ENCODE measurements at places on chromosomes 5 and 9.

DNA sequence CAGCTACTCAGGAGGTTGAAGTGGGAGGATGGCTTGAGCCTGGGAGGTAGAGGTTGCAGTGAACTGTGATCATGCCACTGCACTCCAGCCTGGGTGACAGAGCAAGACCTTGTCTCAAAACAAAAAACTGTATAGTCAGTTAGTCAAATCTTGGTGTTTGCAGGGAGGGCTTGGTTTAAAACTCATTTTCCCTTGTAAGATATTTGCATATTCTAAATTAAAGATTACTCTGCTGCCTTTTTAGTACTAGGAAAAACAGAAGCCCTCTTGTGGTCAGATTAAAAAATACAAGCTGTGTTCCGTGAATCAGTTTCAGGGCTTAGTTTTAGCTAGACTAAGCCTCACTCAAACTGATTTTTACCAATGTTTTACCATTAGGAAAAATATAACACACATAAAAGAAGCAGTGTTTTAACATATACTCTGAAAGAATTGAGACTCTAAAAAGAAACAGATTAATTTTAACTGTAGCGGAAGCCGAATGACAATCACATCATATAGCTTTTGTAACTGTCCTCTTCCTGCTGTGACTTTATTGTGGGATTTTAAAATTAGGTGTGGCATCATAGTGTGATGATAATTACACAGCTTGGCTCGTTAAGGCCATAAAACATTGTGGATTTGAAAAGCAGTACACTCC is 84.9 kb upstream of the BASP1 start:
- DNase-seq: peak; percentile 50

GRCh38 chr9:109013679-109014607 is 644 bp upstream of the CTNNAL1 start:
- DNase-seq: peak; percentile 89

DNA sequence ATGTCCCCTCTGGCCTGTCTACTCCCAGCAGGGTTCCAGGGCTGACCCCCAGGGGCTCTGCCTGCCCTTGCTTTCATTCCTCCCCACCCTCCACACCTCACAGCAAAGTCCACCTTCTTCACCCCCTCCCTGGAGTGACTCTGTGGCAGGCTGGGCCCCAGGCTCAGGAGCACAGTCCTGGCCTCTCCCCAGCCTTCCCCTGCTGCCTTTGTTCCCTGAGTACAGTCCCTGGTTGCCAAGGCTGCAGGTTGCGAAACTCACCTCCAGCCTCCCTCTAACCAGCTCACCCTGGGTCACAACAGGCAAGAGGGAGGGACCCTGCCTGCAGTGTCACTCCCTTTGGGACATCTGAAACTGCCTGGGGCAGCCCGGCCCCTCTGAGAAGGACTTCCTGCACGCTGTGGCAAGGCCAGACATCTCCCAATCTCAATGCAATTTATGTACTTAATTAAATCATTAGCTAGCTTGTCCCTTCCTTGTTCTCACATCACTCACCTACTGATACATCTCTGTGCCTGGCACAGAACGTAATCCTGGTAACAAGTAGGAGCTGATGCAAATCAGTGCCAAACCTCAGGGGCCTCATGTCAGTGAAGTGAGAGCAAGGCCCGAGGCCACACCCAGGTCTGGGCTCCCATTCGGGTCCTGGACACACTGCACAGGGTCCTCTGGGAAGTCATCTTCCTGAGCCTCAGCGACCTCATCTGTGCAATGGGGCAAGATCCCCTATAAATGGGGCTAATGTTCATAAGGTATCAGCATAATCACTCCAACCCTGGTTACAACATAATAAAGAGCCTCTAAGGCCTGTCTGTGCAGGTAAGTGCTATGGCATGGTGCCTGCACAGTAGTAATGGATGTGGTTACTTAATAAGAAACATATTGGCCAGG is 27.3 kb upstream of the TRIM14 start:
- no peak for DNase-seq

DNA sequence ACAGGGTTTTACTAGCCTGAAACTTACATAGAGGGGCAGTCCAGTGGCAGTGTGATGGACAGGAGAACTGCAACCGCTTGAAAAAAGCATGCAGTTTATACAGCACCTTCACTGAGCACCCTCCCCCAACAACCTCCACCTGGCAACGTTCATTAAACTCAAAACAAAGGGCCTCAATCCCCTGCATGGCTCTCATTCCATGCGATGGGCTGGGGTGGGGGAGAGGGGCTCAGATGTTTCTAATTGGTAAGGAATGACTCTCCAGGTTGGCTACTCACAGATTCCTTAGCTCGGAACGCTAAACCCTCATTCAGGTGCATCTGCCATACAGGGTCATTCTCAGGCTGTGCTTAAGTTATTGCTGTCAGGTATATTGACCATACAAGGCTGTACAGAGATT is 80.9 kb upstream of the ITGA1 start:
- DNase-seq: no peak

- DNase-seq: no peak
Measured at GRCh38 chr9:133583586-133583985, 25.6 kb downstream of the FAM163B start.

DNA sequence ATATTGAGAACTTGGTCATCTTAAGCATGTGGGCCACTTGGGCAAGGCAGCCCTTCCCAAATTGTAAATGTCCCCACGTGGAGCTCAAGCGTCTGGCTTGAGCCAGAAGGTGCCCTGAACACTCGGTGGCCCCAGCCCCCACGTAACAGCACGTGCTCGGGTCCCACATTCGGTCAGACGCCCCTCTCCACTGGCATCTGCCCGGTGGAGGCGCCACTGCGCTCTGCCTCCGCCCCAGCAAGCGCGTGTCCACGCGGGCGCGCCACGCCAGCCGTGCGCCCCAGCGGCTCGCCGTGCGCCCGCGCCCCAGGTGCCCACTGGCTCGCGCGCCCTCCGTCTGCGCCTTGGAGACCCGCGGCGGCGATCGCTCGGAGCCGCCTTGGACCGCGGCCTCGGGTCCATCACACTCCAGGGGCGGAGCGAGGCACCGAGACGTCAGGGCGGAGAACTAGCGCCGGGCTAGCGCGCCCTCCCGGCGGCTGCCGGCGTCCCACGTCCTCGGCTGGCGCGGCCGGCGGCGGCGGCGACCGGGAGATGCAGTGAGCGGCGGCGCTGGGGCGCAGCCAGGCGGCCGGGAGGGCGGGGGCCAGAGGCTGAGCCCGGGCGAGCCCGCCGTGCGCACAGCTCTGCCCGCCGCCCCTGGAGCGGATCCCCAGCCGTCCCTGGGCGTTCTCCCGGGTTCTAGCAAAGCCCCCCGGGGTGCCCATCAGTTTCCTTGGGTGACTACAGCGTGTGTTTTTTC is at the start of gene PALM2AKAP2:
Gene PALM2AKAP2 (plus strand): TSS at position 488 of the 742 bp plus-strand sequence. CDS start 291 bp downstream, outside the sequence.
- DNase-seq: peak; percentile 67

- no peak for DNase-seq
Measured at GRCh38 chr9:77800924-77801551, 152.9 kb upstream of the GNA14 start.

- DNase-seq: no peak
Measured at GRCh38 chr5:81336556-81336955, 35.2 kb downstream of the ZCCHC9 start.

DNA sequence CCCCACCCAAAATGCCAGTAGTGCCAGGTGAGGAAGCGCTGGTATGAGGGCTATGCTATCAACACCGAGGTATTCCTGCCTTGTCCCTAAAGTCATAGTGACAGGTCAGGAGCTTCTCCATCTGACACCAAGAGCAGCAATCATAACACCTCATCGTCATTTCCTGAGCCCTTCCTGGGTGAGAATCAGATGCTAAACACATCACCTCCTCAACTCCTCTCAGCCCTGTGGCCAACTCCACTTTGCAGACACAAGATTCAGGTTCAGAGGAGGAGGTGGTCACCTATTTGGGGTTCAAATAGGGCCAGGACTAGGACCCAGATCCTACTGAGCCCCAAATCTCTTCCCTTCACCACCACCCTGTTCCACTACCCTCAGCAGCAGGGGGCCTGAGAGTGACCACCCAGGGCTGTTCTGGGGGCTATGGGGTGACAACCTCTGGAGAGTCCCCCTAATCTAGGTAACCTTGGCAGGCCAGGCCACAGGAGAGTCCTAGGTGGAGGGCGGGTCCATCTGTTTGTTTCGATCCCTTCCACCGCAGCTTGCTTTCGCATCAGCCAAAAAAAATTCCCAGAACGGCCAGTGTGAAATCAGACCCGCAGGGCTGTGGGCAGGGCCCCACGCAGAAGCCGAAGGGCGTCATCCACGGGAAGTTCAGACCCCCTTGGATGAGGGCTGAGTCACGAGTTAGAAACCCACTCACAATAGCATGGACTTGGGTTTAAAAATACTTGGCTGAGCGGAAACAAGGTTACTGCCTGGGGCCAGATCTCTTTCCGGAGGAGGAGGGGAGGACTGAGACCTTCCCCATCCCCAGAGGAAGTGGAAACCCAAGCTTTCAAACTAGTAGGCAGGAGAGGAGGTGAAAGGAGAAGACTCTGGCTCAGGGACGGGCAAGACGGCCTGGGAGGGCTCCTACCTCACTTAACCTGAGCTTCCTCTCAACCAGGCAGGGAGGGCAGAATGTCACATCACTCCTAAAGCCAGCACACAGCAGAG is 8.7 kb downstream of the STK10 start:
- no peak for DNase-seq

- no peak for DNase-seq
Measured at GRCh38 chr5:124157320-124157719, 589.1 kb downstream of the ZNF608 start.

DNA sequence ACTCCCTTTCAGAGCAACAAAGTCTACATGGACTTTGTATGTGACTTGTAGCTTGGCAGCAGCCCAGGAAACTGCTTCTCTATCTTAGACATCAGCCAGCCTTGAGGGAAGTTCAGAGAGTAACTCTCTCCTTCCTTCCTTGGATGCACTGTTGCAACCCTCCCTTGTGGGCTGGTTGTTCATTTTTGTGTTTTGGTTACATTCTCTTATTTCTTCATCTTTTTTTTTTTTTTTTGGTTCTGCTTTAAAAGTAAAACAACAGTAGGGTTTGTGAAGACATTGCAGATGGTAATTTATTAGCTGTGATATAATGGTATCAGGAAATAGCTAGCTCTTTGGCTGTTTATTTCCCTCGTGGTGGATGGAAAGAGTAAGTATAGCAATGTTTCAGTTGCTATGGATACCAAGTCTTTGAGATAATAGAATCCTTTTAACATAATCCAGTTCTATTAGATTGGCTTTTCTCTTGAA is 97.9 kb upstream of the MAMDC2 start:
- DNase-seq: no peak

- DNase-seq: no peak
Measured at GRCh38 chr9:12439267-12439666, 253.9 kb upstream of the TYRP1 start.

DNA sequence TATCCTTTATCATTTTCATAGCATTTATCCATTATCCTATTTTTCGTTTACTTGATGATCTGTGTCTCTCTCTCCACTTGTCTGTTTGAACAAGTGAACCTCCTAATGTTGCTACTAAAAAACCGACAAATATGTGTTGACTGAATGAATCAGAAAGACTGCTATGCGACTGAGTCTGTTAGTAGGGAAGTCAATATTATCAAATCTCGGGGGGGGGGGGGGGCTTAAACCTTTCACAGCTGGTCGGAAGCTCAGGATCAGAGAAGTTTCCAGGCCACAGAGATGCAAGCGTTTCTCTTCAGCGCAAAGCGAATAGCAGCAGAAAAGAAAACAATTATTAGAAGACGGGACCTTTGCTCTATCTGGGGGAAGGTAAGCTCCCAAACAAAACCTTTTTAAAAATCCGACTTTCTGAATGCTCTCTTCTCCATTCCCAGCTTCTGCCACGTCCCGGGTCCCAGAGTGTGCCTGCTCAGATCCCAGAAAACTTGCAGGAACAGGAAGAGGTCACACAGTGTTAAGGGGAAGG is 412 bp downstream of the RIOK2 start:
- DNase-seq: no peak

DNA sequence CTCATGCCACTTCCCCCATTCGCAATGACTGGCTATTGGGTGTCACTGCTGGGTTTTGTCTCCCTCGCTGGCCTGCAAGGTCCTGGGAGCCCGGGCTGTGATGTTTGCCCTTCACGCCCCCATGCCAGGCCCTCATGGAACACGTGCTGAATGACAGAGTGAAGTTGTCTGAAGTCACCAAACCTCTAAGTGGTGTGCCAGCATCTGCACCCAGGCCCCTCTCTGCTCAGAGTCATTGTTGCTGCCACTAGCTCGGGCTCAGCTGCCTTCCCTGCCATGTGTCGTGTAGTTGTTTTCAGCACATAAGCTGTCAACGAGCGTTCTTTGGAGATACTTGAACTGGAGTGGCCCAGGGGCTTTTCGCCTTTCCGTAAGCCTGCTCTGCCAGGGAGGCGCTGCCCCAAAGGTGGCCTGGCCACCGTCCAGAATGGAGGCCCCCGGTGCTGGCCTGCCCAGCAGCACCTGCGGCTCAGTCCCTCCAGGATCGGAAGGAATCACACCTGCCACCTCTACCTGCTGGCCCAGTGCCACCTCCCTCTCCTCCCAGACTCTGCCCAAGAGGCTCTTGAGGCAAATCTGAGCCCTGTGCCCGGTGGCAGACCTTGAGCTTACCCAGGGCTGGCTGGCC is 250.1 kb downstream of the PBX3 start:
- DNase-seq: peak; percentile 81

GRCh38 chr5:132777209-132778069 is at the start of gene SEPTIN8:
TSS of gene SEPTIN8 (minus strand) at chr5:132777239. CDS start at chr5:132777137, 102 bp downstream.
- no peak for DNase-seq

GRCh38 chr5:50463047-50463446 is 22.0 kb upstream of the EMB start:
- DNase-seq: no peak

GRCh38 chr9:8391566-8391965 is 592.0 kb upstream of the DMAC1 start:
- DNase-seq: no peak

DNA sequence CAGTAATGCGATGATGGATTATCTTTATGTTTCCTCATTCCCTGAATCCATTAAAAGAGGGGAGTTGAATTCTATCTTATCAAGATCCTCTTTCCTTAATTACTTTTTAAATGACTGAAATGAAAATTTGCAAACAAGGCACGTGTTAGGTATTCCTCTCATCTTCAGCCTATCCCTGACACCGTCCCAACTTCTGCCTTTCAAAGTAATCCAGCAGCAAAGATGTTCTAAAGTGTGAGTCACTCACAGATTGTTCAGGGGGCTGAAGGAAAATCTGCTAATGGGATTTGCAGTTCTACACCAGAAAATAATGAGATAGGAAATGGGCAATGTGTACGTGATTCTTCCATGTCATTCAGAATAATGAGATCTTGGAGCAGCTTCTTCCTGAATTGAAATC is 403.0 kb downstream of the ARHGEF28 start:
- no peak for DNase-seq

- DNase-seq: no peak
Measured at GRCh38 chr9:73775757-73776156, 624.1 kb downstream of the ANXA1 start.

DNA sequence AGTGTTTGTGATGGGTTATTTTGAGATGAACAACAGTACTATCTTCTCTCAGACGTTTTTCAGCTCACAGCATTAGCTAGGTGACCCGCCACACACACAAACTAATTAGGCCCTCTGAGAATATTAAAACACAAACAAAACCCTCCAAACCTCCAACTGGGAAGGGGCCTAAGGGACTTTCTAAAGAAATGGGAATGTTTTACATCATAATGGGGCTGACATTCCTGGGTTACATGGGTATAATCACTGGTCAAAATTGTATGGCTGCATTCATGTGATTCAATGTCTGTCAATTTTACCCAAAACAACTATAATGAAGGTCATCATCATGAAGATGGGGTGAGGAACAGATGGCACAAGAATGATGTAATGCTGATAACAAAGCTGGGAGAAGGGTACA is 59.6 kb downstream of the SPTLC1 start:
- peak; percentile 15 for DNase-seq

Data from NCI-H2171 treated with DMSO at 0.1 percent for 48 hours (cell line).